Nephron progenitor cell (in vitro differentiated cells): ENCODE measurements at places on chromosomes 16 and 17.

GRCh38 chr17:47990962-47991731, 20.2 kb downstream of the CDK5RAP3 start:
- DNase-seq, result peak; percentile 74

DNA sequence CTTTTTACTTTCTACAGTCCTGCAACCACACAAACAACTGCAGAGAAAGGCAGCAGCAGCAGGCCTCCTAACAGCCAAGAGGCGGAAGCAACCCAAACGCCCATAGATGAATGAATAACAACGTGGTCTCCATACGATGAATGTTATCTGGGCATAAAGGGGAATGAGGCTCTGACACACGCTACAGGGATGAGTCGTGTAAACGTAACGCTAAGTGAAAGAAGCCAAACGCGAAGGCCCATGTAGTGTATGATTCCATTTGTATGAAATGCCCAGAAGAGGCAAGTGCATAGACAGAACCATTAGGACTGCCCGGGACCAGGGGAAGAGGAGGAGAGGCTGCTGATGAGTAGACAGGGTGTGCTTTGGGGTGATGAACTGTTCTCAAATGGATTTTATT, 94.8 kb upstream of the DNAH17 start:
- no peak for DNase-seq

DNA sequence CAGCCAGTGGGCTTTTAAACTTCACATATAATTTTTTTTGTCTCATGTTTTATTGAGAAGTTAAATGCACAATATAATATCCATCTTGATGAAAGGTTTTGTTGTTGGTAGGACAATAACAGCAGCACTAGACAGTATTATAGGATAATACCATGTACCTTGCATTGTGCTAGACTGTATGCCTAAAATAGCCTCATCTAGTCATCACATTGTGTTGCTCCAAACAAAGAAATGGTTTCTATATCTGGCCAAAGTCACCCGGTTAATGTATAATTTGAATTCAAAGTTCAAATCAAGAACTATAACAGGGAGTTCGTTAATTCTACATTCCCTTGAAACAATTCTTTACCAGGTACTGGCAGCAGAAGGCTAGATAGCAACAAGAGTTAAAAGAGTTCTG, 104.9 kb downstream of the KCNJ2 start:
- no peak for DNase-seq

DNA sequence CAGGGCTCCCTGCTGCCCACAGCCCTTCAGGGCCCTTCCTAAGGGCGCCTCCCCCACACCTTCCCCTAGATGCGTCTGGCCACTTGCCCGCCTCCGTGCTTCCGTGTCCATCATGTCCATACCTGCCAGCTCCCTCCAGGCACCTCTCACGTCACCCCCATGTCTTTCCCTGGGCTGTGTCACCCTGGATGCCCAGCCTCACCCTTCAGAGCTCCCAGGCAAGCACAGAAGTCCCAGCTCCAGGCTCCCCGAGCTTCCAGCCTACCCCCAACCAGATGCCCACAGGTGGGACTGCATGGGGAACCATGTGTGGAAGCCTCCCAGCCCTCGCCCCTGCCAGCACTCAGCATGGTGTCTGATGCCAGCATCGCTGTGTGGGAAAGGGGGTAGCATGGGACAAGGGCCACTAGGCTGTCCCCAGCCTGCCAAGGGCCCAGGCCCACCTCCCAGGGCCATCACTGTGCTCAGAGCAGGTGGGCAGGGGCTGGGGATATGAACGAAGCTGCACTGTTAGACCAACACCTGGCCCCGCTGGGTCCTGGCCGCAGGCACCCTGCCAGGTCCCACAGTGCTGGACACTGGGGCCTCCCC, 1.9 kb upstream of the AXIN1 start:
- no peak for DNase-seq

- DNase-seq, result no peak
Observed at GRCh38 chr16:67213197-67214019, 13.5 kb upstream of the TMEM208 start.

DNA sequence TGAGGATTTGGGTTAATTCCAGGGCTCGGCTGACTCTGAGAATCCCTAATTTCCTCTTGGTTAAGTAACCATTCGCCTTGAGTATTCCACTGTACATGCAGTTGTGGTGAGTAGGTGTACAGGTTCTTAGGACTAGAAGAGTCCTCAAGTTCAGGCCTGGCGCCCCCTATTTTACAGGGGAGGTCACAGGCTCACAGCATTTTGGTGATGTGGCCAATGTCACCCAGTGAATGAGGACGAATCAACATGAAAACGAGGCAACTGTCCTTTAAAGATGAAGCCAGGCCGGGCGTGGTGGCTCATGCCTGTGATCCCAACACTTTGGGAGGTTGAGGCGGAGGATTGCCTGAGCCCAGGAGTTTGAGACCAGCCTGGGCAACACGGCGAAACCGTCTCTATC, 55.4 kb downstream of the ABCC6 start:
- no peak for DNase-seq

- no peak for DNase-seq
Observed at GRCh38 chr16:84896847-84897246, 77.1 kb downstream of the CRISPLD2 start.

DNA sequence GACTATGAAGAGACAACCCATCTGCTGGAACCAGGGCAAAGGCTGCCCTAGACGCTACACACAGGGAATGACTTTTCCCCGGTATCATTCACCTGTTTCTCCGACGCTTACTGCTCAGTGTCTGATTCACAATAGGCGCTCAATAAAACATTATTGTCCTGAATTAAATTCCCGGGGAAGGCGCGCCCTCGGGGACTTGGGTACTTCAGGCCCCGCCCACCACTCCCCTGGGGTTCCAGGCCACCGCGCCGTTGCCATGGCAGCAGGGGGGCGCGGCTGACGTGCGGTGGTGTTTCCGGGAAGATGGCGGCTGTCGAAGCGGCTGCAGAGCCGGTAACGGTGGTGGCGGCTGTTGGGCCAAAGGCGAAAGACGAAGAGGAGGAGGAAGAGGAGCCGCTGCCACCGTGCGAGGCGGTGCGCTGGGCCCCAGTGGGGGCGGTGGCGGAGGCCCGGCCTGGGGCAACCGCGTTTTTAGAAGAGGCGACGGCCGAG, at the start of gene RUNDC1:
RUNDC1 (plus strand) TSS at position 292 of the 492 bp plus-strand sequence; CDS start at position 304, 12 bp downstream.
- DNase-seq, result peak; percentile 97

DNA sequence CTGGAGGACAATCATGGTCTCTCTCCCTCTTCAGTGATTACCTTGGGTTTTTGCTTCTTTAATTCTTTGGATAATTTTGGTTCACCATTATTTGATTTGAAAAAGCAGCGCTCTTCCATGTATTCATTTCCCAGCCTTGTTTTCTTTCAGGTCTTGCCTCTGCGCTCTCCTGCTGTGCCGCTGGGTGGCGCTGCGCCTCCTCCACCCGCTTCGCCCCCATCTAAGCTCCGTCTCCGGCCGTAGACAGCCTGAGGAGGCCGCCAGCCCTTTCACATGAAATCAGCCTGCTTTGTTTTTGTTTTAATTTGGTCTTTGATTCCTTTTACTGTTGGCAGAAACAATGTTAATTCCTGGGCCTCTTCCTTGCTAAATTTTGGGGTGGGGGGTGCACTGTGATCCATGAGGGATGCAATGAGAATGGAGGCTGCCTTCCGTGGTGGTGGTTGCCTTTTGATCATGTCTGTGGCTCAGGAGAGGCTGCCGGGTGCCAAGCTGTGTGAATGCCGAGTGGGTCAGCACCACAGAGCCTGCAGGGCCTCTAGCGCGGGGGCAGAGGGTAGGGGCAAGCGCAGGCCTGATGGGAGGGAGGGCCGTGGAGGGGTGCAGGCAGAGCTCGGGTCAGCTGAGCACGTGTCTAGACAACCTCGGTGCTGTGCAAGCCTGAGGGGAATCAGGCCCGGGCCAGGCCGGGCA, 64.1 kb downstream of the PLD6 start:
- DNase-seq, result peak; percentile 70

GRCh38 chr16:54595621-54596020, 309.0 kb upstream of the IRX3 start:
- DNase-seq, result no peak

GRCh38 chr16:58634265-58634802, 4.7 kb upstream of the CNOT1 start:
- no peak for DNase-seq

GRCh38 chr16:57680842-57681375, 12.8 kb downstream of the ADGRG3 start:
- DNase-seq, result no peak

GRCh38 chr17:77501101-77501566, 360.4 kb downstream of the SEC14L1 start:
- DNase-seq, result peak; percentile 35

DNA sequence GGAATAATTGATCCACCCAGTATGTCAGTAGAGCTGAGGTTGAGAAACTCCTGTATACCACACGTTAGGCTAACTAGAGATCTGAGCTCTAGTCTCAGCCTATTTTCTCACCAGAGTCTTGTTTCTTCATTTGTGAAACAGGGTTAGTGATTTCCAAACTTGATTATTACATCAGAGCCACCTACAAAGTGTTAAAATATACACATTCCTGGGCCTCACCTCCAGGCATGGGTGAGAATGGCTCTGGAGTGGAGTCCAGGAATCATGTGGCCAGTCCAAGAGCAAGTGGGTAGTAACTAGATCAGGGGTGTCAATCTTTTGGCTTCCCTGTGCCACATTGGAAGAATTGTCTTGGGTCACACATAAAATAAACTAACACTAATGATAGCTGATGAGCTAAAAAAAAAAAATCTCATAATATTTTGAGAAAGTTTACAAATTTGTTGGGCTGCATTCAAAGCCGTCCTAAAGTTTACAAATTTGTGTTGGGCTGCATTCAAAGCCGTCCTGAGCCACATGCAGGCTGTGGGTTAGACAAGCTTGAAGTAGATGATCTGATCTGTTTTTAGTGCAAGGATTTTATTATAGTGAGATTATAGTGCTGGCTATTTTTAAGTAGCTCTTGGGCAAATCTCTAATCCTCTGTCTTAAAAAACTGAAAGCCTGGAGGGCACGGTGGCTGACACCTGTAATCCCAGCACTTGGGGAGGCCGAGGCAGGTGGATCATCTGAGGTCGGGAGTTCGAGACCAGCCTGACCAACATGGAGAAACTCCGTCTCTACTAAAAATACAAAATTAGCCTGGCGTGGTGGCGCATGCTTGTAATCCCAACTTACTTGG, 20.4 kb downstream of the PRCD start:
- DNase-seq, result no peak

GRCh38 chr16:18041864-18042834, 294.4 kb downstream of the NPIPA8 start:
- no peak for DNase-seq

GRCh38 chr16:84482001-84482891, 22.2 kb downstream of the MEAK7 start:
- DNase-seq, result no peak

- DNase-seq, result no peak
Observed at GRCh38 chr17:28598389-28598788, 436 bp downstream of the SPAG5 start.

DNA sequence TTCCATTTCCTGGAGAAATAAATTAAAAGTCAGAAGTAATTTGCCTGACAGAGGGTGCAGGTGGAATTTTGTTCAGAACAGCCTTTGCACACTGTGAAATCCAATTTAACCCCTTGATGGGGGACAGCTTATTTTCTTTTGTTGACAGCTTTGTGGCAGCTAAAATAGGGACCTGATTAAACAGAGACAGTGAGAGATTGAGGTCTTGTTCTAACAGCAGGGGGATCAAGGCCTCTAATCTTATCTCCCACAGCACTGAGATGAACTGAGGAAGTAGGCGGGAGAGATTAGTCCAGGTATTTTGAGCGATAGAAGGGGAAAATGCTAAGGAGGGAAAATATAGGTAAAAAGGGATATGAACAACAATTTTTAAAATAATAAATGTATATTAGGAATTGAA, 1491.4 kb upstream of the GOT2 start:
- no peak for DNase-seq

GRCh38 chr16:57301126-57301817, 16.8 kb upstream of the PLLP start:
- no peak for DNase-seq

- DNase-seq, result peak; percentile 79
Observed at GRCh38 chr17:11506635-11507034, 91.6 kb upstream of the DNAH9 start.

- DNase-seq, result no peak
Observed at GRCh38 chr16:83516931-83517330, 290.8 kb upstream of the HSBP1 start.

- no peak for DNase-seq
Observed at GRCh38 chr16:12769525-12769924, 34.2 kb downstream of the CPPED1 start.

DNA sequence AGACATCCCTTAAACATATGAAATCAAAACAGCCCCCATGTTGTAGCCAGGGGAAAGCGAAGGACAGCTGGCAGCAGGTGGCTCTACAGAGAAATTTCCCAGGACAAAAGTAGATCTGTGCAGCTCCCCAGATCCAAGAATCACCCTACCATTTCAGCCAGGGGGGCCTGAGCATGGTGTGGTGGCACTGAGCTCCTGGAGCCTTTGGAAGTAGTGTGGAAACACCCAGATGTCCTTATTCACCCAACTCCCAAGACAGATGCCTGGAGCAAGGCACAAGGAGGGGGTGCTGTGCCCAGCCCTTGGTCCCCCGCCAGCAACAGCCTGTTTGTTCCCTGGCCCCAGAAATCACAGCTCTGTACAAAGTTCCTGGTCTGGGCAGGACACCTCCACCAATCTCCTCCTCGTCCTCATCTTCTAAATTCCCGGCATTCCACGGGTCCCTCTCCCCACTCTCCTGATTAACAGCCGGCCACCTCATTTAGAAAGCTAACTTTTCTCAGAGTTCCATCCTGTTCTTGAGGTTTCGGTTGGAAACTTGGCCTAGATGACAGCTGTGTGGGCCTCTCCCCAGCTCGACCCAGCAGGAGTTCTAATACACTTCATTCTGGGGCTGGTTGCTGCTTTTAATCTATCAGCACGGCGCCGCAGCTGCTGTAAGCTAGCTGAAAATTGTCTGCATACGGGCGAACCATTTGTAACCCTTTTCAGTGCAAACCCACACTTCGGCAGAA, 191.1 kb downstream of the C16orf78 start:
- DNase-seq, result no peak

- DNase-seq, result peak; percentile 92
Observed at GRCh38 chr16:11396241-11397048, 51.2 kb downstream of the RMI2 start.

- no peak for DNase-seq
Observed at GRCh38 chr16:81560979-81561657, 116.5 kb downstream of the CMIP start.

DNA sequence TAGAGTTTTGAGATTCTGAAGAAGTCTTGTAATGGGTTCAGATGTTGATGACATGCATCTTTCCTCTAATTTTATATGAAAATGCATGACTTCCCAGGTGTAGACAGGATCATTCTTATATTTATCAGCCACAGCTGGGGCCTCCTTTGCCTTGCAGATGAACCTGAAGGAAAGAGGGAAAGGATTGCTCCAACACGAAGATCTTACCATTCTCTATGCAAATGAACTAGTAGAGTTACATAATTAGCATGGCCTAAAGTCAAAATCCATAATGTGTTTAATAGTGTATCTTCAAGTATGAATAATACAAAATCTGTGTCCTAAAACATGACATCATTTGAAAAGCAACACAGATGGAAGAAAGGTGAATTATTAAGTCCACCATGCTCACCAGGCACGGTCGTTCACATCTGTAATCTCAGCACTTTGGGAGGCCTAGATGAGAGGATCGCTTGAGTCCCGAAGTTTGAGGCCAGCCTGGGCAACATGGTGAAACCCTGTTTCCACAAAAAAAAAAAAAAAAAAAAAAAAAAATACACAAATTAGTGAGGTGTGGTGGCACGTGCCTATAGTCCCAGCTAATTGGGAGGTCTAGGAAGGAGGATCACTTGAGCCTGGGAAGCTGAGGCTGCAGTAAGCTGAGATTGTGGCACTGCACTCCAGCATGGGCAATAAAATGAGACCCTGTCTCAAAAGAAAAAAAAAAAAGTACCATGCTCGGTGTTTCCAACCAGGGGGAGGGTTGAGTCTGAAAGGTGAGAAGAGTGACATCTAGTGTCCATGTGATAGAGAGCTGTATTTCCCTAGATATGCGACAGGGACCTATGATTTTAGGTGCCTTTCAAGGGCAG, 6.3 kb downstream of the VWA3A start:
- peak; percentile 23 for DNase-seq
